ENCODE measurements at places on chromosomes 16 and 17.

GRCh38 chr16:57013902-57014301 is 24.5 kb downstream of the NLRC5 start:
- DNase-seq, result no peak

DNA sequence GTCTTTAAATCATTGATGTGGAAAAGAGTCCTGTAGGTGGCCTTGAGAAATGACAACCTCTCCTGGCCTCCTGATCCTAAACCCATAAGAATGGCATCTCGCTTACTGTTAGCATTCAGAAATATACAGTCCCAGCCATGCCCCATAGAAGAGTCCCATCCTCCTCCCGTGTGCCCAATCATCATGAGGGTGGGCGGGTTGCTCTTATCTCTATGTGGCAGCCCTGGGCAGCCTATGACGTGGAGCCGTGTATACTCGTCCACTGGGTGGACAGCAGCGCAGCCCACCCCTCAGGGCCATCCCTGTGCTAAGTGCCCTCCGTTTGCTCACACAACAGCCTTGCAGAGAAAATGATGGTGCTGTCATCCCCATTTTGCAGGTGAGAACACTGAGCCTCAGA is 105.3 kb downstream of the AMFR start:
- no peak for DNase-seq

- DNase-seq, result no peak
Observed at GRCh38 chr17:3613124-3613523, 3.9 kb upstream of the TRPV1 start.

- no peak for DNase-seq
Observed at GRCh38 chr17:8294814-8295316, 335 bp downstream of the SLC25A35 start.

DNA sequence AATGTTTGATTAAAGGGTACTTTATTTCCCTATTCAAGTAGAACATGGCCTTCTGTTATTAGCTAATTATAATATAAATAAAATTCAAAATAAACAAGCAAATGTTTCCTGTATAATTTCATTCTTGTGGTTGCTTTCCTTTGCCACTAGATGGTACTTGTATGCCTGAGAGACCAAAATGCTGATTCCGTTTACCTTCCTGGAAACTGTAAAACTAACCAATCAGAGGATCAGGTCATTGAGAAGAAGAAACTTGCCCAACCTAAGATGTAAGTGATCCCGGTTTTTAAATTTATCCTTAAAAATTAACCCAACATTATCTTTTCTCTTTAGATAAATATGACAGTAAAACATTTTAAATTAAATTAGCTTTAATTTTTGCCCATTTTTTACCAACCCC is 8.1 kb upstream of the ABCA5 start:
- DNase-seq, result no peak

GRCh38 chr16:31344712-31345111 is 10.3 kb upstream of the ITGAX start:
- no peak for DNase-seq

- no peak for DNase-seq
Observed at GRCh38 chr17:79003661-79004411, 5.7 kb downstream of the CANT1 start.

- DNase-seq, result no peak
Observed at GRCh38 chr17:61750656-61751055, 112.7 kb downstream of the BRIP1 start.

DNA sequence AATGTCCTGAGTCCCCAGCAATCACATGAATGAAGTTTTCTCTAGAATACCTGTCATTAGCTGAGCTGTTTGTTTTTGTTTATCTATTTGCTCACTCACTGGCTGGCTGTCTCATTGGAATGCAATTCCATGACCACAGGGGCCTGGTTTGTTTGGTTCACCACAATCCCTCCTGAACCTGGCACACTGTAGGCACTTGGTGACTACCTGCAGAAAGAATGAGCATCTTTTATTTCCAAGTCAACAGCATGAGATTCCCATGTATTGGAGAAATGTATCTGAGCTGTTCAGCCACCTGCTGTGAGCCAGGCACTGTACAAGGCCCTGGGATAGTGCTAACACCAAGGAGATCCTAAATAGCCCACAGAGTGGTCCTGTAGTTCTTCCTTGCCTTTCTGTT is 345.1 kb downstream of the XYLT1 start:
- no peak for DNase-seq

- no peak for DNase-seq
Observed at GRCh38 chr17:68886401-68886800, 68.8 kb downstream of the ABCA8 start.

GRCh38 chr17:705011-705410 is 9.6 kb downstream of the VPS53 start:
- no peak for DNase-seq

DNA sequence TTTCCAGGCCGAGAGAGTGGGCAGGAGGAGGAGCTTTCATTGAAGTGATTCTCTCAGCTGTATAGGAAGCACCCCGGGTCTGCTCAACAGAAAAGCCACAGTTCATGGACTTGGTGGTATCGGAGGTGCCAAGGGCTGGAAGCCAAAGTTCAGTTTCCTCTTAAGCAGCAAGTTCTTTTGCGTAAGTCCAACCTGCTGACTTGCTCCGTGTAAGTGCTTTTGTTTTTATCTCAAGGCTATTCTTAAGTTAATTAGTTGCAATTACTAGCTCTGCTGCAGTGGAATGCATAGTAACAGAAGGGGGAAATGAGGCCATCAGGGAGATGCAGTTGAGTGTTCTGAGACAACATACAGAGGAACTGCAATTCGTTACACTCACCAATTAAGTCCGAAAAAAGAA is 44.6 kb downstream of the SMIM36 start:
- DNase-seq, result no peak

DNA sequence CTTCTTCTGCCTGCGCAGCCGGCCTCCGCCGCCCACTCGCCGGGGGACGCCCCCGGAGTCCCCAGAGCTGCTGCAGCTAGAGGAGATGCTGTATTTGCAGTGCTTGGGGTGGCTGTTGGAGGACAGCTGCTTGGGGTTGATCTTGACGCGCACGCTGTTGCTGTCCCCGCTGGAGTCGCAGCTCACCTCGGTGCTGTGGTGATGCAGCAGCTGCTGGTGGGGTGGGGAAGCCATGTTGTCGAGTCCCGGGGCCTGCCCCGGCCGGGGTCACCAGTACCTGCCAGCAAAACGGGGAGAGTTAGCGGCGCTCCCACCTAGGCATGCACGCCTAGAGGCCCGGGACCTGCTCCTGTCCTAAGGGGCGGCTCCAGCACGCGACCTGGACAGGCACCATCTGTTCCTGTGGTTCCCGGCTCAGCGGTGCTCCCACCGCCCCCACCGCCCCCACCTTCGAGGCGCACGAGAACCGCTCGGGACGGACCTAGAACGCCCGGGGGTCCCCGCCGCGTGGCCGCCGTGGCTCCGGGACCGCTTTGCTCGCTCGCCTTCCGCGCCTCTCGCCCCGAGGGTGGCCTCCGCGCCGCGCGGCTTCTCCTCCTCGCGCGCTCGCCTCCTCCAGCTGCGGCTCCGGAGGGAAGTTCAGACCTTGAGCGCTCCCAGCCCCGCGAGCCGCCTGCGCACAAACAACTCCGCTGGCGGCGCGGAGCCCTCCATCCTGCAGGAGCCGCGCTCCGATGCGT is 863 bp downstream of the ADCY9 start:
- no peak for DNase-seq

DNA sequence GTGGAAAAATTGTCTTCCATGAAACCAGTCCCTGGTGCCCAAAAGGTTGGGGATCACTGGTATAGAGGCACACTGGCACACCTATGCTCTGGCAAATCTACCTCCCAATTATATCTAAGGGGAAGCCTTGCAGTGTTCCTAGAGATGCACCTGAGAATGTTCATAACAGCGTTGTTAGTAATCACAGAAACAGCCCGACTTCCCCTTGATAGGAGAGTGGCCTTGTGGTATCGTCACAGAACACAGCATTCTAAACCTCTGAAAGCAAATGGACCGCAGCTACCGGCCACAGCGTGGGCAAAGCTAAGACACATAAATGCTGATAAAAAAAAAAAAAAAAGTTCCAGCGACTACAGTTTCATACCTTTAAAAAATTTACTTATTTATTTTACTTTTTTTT is 39.1 kb upstream of the ADGRG1 start:
- DNase-seq, result no peak

DNA sequence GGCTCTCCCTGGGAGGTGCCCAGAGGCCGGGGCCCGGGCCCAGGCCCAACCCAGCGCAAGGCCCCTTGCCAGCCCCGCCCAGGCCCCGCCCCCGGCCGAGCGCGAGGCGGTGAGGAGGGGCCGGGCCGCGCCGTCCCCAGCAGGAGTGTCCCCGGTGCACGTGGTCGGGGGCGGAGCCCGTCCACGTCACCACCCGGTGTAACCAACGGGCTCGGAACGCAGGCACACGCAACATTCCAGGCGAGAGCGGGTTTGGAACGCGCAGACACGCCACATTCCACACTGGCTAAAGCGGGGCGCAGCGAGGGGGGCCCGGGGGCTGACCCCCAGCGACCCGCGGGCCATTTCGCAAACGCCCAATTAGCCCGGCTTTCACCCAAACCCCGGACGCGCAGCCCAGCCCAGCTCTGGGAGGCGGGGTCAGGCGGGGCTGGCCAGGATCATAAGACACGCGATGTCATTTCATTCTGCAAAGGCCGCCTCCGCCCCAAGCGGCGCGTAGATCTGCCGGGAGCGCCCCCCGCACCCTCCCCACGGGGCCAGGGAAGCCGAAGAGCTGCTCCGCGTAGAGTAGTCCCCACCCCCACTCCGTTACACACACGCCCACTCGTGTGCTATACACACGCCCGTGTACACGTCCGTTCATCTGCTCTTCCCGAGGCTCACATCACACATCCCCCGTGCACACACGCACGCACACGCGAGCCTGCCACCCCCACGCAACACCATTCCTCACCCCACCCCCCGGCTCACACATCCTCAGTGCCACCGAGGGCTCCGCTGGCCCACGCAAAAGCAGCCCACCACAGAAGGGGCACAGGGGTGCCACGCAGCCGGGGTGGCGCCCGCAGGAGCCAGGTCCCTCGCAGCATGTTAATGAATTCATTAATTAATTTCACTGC is 1.0 kb downstream of the MNT start:
- DNase-seq, result peak; percentile 96

GRCh38 chr16:10852286-10852685 is 24.7 kb upstream of the CIITA start:
- no peak for DNase-seq

- no peak for DNase-seq
Observed at GRCh38 chr16:48617104-48617705, 7.2 kb upstream of the N4BP1 start.

DNA sequence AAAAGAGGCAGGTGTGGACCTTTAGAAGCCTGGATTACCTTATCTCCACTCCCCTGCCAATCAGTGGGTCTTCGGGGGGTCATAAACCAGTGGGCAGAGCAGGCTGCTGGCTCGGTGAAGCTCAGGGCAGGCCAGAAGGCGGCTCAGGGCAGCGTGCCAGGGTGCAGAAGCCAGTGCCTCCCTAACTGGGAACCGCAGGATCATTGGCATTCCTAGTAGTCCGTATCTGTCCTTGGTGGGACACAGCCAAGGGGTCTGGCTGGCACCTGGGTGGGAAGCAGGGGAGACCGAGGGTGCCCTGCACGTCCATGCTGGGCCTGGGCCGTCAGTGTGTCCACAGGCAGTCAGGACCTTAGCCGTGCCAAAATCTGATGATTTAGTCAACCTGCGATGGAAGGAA is 76.8 kb downstream of the SEC14L1 start:
- no peak for DNase-seq

GRCh38 chr17:31294820-31295488 is 2.1 kb downstream of the OMG start:
- DNase-seq, result no peak

DNA sequence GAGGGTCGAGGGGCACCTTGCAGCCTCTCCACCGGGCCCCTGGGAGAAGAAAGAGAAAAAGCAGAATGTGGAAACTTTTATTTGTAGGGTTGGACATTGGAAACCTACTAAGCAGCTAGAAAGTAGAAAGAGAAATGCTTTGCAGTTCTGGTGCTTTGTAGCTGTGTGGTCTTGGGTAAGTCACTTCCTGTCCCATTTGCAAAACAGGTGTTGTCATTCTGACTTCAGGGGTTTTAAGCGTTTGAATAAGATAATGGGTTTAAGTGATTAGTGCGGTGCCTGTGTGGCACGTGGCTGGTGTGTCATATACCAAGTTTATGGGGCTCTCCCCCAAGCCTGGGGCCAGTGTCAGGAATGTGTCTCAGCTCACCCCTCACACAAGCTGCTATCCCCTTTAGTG is 1.6 kb downstream of the CA4 start:
- DNase-seq, result no peak

DNA sequence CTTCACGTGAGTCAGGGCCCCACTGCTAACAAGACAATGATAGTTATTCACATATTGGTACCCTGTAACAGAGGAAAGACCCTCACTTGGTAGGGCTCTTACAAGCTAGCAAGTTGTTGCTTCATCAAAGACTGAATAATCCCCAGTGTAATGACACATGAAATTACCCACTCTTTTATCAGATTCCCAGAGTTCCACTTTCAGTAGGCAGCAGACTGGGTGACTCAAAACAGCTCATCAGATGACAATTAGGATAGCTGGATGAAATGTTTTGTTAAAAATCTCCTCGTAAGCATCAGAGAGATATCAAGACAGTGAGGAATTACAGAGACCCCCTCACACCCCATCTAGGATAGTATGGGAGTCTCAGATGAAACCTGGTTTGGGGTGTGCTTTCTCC is 6.8 kb upstream of the OR1E2 start:
- DNase-seq, result no peak

GRCh38 chr16:74896389-74897370 is 88.2 kb downstream of the WDR59 start:
- no peak for DNase-seq

DNA sequence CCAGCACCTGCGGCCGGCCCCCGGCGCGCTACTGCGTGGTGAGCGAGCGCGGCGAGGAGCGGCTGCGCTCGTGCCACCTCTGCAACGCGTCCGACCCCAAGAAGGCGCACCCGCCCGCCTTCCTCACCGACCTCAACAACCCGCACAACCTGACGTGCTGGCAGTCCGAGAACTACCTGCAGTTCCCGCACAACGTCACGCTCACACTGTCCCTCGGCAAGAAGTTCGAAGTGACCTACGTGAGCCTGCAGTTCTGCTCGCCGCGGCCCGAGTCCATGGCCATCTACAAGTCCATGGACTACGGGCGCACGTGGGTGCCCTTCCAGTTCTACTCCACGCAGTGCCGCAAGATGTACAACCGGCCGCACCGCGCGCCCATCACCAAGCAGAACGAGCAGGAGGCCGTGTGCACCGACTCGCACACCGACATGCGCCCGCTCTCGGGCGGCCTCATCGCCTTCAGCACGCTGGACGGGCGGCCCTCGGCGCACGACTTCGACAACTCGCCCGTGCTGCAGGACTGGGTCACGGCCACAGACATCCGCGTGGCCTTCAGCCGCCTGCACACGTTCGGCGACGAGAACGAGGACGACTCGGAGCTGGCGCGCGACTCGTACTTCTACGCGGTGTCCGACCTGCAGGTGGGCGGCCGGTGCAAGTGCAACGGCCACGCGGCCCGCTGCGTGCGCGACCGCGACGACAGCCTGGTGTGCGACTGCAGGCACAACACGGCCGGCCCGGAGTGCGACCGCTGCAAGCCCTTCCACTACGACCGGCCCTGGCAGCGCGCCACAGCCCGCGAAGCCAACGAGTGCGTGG is 1.5 kb downstream of the NTN1 start:
- no peak for DNase-seq

Data from hypothalamus (tissue), 51 donors.